ENCODE measurements at places on chromosomes 2 and 18.

GRCh38 chr2:129301431-129301913 lies 678.0 kb upstream of the RAB6C start:
- DNase-seq: no peak

GRCh38 chr2:27959496-27959895 lies 69.0 kb downstream of the BABAM2 start:
- DNase-seq: no peak

GRCh38 chr2:97935719-97936161 lies 60.0 kb downstream of the TMEM131 start:
- no peak for DNase-seq

DNA sequence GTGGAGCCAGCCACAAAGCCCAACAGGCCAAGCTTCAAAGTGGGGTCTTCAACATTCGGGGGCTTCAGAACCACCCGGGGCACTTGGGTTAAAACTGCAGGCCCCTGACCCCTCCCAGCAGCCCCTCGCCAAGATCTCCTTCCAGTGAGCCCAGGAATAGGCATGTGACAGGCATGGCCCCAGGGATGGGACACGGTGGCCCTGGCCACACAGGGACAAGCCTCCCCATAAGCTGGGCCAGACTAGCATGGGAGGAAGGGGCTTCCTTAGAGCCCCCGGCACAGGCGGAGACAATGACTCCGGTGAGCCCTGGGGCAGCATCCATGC lies 52.4 kb downstream of the BIN1 start:
- DNase-seq: no peak

- DNase-seq: no peak
These were observed 34.2 kb upstream of the DAPL1 start for GRCh38 chr2:158760887-158761286.

- no peak for DNase-seq
These were observed 6.7 kb upstream of the SCN1A start for GRCh38 chr2:166134252-166135151.

DNA sequence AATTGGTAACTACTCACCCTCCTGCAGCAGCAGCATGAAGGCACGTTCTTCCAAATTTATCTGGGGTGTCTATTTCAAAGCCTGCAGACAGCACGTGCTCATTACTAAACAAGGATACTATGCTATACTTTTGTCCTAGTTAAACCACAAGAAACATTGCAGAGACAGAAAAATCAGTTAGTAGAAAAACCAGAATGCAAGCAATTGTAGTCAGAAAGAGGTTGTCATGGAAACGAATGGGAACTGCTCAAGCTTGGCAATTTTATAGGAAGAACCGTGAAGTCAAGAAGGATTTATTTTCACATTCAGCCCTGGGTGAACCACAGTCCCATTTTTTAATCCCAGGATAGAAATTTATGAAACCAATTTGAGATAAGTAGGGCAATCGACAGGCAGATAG lies 162.2 kb upstream of the PGAP1 start:
- DNase-seq: no peak

- DNase-seq: no peak
These were observed 22.7 kb upstream of the ZBTB14 start for GRCh38 chr18:5318061-5318700.

GRCh38 chr2:9201185-9201891 lies 5.3 kb upstream of the ASAP2 start:
- DNase-seq: no peak

DNA sequence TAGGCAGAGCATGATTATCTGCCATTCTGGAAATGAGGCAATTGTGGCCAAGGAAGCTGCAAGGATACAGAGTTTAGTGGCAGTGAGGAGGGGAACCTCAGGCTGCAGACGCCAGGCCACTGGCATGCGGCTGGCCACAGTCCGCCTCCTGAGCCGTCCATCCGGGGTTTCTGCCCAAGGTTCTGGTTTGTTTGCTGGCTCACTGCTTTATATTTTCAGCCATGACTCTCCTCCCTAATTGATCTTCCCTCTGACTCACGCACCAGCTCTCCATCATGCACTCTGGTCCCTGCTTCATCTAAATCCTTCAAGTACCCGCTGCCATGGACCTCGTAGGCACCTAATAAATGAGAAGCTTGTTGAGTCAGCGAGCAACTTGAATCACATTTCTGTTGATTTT lies 107.8 kb upstream of the REV1 start:
- no peak for DNase-seq

- no peak for DNase-seq
These were observed 35.8 kb downstream of the MTERF4 start for GRCh38 chr2:241066171-241066892.

DNA sequence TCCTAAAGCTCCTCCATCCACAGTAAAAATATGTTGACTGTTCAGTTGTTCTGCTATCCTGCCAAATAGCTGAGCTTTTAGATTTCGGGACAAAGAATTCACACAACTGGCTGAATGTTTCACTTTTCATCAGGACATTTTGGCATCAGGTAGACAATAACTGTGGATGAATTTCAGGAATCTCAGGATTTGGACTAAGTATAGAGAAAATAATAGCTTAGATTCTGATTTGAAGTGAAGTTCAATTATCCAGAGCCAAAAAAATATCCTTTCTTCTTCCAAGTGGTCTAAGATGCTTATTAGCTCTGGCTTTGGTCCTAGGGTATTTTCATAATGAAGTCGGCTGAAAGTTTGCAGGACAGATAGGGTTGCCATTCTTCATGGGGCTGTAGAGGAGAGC lies 16.1 kb downstream of the KCNE4 start:
- DNase-seq: no peak

DNA sequence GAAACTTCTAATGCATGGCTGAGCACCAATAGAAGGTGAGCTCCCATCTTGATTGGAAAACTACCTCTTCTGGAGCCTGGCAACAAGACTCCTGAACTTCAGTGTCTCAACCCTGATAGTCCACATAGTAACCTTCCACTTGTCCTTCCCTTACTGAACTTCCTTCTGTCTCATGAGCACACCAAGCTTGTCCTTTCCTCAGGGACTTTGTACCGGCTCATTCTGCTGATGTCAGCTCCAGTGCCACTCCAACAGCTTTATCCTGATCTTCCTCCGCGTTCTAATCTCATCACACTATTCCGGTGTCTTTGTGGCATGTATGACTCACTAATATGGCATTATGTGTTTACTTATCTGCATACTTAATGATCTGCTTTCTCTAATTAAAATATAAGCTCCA lies 862.0 kb upstream of the ID2 start:
- no peak for DNase-seq

- DNase-seq: no peak
These were observed 21.1 kb downstream of the CARF start for GRCh38 chr2:202933139-202933510.

DNA sequence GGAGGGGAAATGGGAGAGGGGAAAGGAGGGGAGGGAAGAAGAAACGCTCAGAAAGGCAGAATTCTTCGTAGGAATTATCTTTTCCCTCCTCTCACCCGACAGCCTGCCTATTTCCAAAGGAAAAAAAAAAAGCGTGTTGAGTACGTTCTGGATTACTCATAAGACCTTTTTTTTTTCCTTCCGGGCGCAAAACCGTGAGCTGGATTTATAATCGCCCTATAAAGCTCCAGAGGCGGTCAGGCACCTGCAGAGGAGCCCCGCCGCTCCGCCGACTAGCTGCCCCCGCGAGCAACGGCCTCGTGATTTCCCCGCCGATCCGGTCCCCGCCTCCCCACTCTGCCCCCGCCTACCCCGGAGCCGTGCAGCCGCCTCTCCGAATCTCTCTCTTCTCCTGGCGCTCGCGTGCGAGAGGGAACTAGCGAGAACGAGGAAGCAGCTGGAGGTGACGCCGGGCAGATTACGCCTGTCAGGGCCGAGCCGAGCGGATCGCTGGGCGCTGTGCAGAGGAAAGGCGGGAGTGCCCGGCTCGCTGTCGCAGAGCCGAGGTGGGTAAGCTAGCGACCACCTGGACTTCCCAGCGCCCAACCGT lies at the start of gene GAD1:
TSS of gene GAD1 (plus strand) at position 384 of the 589 bp plus-strand sequence. CDS start 1,705 bp downstream, outside the sequence.
- DNase-seq: no peak

DNA sequence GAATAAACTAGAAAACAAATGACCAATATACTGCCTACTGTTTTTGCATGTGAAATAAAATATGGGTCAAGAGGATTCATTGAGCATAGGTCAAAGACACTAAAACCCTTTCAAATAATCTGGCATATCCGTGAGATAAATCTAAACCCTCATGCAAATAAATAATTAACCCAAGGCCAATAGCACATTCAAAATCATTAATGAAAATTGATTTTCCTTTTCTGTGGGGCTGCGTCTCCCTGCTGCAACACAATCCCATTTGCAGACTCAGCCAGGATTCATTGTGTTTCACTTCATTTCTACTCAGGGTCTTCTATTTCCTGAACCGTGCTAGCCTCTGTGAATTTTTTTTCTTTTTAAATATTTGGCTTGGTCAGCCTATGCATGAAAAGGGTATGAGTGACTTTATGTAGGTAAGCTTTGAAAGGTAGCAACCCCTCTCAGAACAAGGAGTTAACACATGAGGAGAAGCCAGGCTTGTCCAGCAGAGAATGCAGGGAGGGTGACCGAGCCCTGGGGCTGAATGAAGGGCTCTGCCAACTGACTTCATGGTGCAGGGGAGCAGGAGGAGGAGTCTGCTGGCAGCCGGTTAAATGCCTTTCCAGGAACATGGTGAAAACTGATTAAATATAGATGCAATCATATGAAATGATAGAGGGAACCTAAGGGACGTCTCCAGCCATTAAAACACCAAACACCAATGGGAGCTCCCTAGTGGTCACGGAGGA lies 10.3 kb upstream of the CTAGE1 start:
- no peak for DNase-seq

- no peak for DNase-seq
These were observed 88.0 kb downstream of the SS18 start for GRCh38 chr18:26002375-26002910.

All from stimulated activated CD8-positive, alpha-beta memory T cell treated with anti-CD3 and anti-CD28 coated beads, Interleukin-15, amount 100 ng/mL, for 24 hours (primary cell).